Astrocyte of the hippocampus (primary cell): ENCODE measurements at places on chromosomes 2 and 18.

DNA sequence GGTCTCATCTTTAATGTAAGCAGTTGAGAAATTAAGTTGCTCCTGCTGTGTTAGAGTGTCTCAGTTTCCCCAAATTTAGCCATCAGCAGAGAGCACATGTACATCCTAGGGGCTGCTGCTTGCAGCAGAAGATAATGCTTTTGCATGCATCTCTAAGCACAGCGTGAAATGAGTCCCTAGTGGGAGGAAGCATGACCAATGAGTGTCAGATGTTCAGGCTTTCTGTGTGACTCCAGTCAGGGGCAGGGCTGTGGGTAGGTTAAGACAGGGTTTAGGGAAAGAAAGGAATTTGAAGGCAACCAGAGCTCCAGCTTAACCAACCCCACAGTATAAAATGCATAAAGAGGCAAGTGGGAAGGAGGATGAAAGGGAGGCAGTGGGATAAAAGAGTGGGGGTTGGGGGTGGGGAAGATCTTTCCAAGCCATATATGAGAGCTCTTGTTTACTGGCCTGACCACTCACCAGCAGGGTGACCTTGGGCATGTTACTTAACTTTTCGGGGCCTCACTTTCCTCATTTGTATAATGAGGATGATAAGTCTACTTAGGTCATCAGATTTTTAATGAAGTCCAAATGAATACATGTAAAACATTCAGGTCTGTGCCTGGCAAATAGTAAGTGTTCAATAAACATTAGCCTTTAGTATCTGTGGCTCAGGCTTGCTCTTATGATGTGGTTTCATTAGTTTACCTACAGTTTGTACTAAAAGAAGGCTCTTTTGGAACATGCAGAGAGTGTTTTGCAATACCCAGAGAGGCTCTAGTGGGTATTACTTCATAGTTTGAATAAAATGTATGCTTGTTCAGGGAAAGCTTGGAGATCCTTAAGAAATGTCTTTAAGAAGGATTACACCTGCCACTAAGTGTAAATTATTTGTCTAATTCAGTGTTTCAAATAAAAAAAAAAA lies 42.7 kb upstream of the PELI1 start:
- no peak for DNase-seq

DNA sequence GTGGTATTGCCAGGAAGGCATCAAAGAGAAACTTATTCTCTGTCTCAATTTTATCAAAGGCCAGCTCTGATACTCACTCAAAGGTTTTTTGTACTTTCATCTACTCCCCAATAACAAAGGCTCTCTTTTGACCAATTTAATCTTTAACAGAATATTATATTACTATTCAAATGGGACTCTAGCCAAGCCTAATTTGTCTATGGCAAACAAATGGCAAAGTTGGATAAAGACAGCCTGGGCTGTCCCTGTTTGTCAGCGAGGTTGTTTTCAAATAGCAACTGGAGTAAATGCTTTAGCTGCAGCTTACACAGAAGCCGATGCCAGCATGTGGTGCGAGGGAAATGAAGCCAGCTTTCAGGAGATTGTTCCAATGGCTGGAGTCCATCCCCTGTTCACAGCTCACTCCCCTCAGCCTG lies 80.1 kb upstream of the CTNNA2 start:
- DNase-seq = peak; percentile 11

DNA sequence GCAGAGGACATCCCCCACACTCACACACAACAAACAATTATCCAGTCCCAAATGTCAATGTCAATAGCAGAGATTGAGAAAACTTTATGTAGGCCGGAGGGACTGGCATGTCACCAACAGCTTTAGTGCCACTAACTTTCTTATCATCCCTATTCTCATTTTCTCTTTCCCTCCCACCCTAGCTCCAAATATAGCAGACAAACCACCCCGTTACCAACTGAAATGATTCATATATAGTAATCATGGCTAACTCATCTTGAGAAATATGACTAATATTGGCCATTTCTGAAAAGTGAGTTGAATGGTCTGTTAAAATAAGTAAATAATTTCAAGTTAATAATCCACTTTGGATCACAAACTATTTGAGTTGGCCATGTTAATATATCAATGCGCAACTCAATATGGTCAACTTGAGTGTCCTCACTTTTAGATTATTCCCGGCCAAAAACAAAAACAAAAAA lies 242.1 kb upstream of the RND3 start:
- DNase-seq = no peak

DNA sequence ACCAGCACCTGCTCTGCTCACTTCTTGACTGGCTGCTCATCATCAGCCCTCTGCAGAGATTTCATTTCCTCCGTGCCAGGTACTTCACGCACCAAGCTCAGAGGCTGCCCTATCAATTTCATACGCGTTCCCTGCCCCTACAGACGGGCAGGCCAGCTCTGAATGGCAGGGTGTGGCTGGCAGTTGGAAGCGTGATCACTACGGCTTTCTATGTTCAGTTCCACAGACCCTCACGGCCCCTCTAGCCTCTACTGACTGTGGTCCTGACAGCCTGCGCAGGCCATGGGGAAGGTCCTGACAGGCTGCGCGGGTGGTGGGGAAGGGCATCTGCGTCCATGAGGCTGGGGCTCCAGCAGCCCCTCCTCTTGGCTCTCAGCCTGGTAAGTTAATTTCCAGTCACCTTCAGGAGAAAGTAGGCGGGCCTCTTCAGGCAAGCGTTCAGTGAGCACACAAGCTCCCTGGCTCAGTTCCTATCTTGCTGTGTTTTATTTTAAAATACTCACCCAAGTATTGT lies 154.8 kb downstream of the ZNF236 start:
- no peak for DNase-seq

GRCh38 chr2:101546376-101547058 lies 71.6 kb upstream of the RFX8 start:
- DNase-seq = peak; percentile 38

DNA sequence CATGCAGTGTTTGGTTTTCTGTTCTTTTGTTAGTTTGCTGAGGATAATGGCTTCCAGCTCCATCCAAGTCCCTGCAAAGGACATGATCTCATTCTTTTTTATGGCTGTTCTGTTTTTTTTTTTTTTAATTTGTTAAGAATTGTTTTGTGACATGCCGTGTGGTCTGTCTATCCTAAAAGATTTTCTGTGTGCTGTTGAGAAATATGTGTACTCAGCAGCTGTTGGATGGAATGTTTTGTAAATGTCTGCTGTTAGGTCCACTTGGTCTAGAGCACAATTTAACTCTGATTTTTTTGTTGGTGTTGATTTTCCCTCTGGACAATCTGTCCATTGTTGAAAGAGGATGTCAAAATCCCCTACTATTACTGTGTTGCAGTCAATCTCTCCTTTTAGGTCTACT lies 80.4 kb upstream of the WDR75 start:
- no peak for DNase-seq

DNA sequence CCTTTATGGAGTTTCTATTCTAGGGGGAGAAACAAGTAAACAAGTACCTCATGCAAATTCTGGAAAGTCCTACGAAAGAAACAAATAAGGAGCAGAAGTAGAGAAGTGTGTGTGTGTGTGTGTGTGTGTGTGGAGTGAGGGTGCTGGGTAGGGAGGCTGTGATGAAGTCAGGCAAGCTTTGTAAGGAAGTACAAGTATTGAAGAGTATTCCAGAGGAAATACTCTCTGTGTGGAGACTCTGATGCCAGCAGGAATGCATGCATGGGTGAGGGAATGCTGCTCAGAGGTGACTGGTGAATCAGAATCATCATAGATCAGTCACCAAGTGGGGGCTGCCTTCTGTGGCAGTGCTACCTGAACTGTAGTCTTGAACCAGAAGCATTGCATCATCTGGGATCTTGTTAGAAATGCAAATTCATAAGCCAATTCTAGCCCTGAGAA lies 34.5 kb downstream of the SLC4A3 start:
- peak; percentile 74 for DNase-seq

- peak; percentile 90 for DNase-seq
Observed at GRCh38 chr2:62475172-62476011, 30.6 kb downstream of the TMEM17 start.

- DNase-seq = peak; percentile 84
Observed at GRCh38 chr2:241950413-241951315, 81.1 kb downstream of the RTP5 start.

GRCh38 chr2:16655445-16655837 lies 10.2 kb downstream of the CYRIA start:
- DNase-seq = no peak

GRCh38 chr2:120525056-120526046 lies 179.4 kb downstream of the INHBB start:
- DNase-seq = no peak

GRCh38 chr2:74071426-74071825 lies 76.3 kb downstream of the BOLA3 start:
- DNase-seq = no peak

DNA sequence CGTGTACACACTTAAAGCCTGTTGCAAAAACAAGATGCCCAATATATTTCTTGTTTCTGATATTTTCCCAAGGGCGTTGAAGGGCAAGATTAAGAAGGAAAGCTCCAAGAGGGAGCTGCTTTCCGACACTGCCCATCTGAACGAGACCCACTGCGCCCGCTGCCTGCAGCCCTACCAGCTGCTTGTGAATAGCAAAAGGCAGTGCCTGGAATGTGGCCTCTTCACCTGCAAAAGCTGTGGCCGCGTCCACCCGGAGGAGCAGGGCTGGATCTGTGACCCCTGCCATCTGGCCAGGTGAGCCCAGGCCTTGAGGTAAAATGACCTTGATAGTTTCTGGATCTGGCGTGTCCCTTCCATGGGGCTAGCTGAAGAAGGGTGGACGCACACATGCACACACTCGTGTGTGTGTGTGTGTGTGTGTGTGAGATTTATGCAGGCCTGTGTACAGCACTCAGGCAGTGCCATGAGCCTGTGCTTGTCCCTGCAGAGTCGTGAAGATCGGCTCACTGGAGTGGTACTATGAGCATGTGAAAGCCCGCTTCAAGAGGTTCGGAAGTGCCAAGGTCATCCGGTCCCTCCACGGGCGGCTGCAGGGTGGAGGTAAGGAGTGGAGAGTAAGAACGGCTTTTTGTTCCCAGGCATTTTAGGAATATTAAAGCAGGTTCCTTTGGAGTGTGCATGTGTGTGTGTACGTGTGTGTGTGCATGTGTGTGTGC lies 23.6 kb downstream of the MLPH start:
- no peak for DNase-seq

- peak; percentile 76 for DNase-seq
Observed at GRCh38 chr2:20447437-20448245, 767 bp downstream of the RHOB start.

GRCh38 chr2:21406911-21407310 lies 283.1 kb downstream of the TDRD15 start:
- no peak for DNase-seq

GRCh38 chr2:183359867-183360266 lies 235.6 kb downstream of the NUP35 start:
- peak; percentile 30 for DNase-seq

GRCh38 chr18:73973972-73974371 lies 173.7 kb downstream of the FBXO15 start:
- DNase-seq = no peak

DNA sequence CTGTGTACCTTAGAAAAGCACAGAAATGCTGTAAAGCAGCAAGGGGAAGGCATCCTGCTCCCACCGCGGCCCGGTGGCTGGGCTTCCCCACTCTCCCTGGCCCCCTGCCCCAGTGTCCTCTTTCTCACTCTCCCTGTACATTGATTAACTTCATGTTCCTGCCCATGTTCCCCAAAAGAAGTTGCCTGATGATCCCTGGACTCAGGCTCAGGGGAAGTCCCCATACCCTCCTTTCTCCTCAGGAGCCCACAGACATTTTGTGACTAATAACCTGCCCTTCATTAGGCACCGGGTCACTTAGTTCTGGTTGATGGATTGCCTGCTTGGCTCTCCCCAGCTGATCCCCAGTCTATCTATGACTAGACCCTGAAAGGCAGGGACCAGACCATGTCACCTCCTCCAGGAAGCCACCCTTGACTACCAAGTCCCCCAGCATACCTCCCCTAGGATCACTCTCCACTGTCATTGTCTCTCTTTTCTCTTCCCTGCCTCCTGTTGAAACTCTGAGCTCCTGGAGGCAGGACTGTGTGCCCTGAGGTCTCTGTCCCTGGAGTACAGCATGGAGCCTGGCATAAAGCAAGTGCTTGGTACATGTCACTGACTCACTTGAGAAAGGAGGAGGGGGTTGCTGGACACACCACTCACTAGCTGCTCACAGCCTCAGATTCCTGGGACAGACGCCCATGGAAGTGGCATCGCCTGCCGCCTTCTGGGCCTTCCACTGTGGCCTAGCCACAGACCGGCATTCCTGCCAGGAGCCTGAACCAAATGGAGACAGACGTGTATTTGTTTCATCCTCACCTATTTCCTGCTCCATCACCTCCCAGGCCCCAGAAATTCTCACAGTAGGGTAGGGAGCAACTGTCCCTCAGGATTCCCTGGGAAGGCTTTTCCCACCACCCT lies 13.5 kb downstream of the MALL start:
- DNase-seq = peak; percentile 74

DNA sequence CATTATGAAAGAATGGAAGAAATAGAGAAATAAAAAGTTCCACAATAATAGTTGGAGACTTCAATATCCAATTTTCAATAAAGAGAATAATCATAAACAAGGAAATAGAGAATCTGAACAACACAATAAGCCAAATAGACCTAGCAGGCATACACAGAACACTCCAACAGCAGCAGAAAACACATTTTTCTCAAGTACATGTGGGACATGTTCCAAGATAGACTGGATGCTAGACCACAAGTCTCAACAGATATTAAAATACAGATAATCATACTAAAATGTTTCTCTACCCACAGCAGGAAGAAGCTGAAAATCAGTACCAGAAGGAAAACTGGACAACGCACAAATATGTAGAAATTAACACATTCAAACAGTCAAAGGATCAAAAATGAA lies 113.9 kb downstream of the USP34 start:
- DNase-seq = peak; percentile 52

GRCh38 chr2:11159574-11160170 lies 4.4 kb downstream of the SLC66A3 start:
- DNase-seq = no peak

GRCh38 chr2:100289020-100289419 lies 33.3 kb downstream of the LONRF2 start:
- DNase-seq = no peak
